SHP77 treated with DMSO at 0.1 percent for 48 hours (cell line): ENCODE measurements at places on chromosomes 12 and 14.

DNA sequence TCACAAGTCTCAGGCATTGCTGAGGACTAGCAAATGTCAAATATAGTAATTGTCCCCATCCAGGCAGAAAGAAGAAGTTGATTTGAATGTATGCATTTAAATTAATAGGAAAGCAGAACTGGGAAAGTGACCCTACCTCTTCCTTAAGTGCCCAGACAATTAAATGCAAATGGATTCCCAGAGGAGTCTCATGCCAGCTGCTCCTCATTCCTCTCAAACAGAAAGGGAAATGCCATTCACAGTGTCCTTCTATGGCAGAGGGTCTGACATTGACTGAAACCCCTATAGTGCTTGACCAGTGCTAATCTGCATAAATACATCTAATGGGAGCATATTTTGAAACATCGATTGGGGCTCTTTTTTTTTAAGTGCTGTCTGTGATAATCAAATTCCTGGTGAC is 292.4 kb upstream of the SEL1L start:
- no peak for DNase-seq

DNA sequence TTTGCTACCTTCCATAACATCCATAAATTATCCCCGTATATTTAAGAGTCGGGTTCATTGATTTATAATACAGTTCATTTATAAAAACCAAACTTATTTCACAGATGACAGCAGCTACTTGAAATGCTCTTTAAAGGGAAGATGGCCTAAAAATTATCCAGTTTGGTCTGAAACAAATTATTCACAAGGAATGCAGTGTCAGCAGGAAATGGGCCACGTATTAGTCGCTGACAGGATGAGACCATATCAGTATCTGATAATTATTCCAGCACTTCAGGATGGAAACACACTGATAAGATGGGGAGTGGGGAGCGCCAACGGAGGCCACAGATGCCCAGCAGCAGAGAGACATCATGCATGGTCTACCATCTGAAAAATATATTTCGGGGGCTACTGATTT is 60.5 kb upstream of the TMEM132D start:
- DNase-seq = no peak

GRCh38 chr14:98059106-98059505 is 1212.9 kb downstream of the BCL11B start:
- DNase-seq = no peak

DNA sequence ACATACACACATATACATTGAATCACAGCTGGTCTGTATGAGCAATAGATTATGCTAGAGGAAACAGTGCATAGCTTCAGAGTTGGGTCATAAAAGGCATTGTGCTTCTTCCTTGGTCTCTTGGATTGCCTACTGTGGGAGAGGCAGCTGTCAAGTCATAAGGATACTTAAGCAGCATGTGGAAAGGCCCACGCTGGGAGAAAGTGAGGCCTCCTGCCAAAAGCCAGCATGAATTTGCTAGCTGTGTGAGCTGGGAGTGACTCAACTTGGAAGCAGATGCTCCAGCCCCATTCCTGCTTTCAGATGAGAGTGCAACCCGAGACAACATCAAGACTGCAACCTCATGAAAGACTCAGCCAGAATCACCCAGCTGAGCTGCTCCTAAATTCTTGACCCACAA is 311.9 kb upstream of the TBX3 start:
- no peak for DNase-seq
